ENCODE measurements at places on chromosomes 13 and 19.

GRCh38 chr19:37914908-37915307 is 7.9 kb downstream of the SIPA1L3 start:
- DNase-seq = no peak

GRCh38 chr19:47448360-47448727 is 23.3 kb downstream of the SLC8A2 start:
- DNase-seq = no peak

DNA sequence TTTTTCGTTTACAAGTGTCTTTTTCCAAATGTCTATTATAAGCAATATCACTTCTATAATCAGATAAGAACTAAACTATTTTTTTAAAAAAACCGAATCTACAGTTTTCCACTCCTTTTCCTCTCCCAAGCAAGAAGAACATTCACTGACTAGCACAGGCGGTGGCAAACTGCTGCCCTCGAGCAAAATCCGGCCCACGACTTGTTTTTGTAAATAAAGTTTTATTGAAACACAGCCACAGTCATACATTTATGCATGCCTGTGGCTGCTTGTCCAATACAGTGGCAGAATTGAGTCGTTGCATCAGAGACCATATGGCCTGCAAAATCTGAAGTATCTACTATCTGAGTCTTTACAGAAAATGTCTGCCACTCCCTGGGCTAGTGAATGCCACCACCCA is 27.4 kb downstream of the INSR start:
- no peak for DNase-seq

DNA sequence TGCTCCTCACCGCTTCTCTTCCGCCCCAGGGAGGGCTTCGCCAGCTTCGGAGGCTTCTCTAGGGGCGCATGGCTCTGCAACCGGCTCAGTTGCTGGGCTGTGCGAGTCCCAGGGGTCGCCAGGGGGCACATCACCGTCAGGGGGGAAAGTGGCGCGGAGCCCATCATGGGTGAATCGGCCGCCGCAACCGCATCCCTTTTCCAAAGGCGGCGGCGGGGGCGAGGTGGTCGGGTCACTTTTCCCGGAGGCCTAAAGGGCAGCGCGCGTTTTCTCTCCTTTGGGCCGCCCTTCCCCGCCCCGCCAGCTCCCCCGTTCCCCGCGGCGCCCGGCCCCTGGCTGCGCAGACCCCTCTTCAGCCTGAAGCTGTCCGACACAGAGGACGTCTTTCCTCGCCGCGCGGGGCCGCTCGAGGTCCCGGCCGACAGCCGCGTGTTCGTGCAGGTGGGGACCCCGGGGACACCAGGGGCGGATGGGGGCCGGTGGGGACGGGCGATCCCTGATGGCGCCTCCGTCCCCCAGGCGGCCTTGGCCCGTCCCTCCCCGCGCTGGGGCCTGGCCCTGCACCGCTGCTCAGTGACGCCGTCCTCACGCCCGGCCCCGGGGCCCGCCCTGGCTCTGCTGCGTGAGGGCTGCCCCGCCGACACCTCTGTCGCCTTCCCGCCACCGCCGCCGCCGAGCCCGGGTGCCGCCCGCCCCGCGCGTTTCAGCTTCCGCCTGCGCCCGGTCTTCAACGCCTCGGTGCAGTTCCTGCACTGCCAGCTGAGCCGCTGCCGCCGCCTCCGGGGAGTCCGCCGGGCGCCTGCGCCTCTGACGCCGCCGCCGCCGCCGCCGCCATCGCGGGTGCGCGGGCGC is 1.7 kb downstream of the TGFBR3L start:
- DNase-seq = peak; percentile 67

GRCh38 chr13:46961719-46962118 is 64.9 kb upstream of the HTR2A start:
- no peak for DNase-seq

- DNase-seq = no peak
Measured at GRCh38 chr13:109156181-109156935, 526.9 kb downstream of the MYO16 start.

DNA sequence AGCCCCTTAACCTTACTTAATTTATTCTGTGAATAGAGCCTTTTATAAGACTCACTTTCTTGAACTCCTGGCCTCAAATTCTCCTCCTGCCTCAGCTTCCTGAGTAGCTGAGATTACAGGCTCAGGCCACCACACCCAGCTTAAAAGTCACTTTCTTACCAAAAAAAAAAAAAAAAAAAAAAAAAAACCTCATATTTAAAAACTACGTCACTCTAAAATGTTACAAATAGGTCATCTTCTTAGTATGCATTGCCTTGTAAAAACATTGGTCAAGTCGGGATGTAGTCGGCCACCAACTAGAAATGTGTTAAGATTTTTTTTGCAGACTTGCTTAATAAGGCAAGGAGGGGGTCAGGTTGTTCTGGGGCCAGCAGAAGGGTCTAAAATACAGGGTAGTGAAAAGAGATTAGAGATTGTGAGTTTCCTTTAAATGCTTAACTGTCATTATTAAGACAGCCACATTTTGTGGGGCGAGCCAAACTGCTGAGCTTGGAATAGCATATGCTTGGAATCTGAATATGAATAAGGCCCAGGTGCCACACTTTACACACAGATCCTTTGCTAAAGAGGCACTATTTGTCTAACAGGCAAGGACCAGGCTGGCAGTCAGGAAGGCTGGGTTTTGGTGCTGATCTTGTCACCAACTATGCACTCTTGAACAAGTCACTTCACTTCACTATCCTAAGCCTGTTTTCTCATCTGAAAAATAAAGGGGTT is 16.5 kb upstream of the IL17D start:
- no peak for DNase-seq

All from activated gamma-delta T cell (primary cell).